ENCODE measurements at places on chromosomes 13 and 19. TPM values are rescaled to one million over a fixed set of nuclear protein-coding genes. Genes with fewer than 3 reads are reported as not detected.

DNA sequence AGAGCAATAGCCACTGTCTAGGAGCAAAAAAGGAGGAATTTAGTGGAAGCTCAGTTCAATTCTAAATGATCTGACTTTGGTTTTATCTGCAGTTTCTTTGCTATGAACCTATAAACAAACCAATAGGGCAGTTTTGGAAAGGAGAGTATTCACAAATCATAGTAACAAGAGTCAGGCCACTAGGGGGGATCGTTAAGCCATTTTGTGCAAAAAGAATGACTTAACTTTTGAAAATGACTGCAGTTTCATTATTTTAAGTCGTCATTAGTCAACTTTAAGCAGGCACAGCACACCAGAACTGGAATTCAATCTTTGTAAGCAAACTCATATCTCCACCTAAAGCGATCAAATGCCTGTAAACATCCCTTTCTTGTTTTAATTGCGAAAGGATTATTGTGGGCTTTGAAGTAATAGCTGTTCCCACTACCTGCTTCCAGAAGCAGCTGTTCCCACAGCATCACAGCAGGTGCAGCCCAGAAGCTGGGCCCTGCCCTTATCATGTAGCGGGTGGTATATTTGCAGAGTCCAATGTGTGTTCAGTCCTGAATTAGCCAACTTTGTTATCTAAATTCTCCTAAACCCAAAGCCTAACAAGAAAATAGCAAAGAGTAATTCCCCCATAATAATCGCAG is 51.5 kb downstream of the SOX21 start:
- DNase-seq = no peak

DNA sequence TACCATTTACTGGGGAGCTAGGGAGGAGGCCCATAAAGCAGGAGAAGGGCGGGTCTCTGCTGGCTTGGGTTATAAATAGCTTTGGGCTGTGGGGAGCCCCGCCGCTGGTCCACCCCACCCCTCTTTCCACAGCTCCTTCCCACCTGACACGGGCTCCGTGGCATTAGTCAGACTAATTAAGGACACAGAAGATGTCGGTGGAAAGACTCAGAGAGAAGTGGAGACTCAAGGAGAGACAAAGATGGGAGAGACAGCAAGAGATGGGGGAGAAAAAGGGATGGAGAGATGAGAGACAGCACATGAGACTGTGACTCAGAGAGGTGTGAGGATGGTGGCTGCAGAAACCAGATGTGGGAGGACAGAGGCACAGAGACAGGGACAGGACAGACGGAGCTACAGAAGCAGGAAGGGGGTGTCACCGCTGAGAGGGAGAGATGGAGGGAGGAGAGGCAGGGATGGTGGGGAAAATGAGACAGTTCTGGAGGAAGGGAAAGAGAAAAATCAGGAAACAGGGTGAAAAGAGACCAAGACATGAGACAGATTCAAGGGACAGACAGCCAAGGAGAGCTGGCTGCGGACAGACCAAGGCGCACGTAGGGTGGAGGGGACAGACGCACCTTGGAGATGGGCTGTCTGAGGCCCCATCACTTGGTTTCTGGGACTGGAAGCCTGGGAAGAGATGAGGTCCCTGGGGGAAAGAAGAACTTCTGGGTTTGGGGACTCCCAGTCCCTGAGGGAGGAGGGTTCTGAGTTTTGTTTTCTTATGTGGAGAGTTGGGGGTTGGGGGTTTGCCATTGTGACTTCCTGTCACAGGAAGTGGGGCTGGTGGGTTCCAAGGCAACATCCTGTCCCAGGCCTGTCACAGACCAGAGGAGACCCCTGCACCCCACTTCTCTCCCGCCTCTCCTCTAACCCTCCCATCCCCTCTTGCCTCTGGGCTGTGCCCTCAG is 4.1 kb downstream of the ARHGEF1 start:
- no peak for DNase-seq

DNA sequence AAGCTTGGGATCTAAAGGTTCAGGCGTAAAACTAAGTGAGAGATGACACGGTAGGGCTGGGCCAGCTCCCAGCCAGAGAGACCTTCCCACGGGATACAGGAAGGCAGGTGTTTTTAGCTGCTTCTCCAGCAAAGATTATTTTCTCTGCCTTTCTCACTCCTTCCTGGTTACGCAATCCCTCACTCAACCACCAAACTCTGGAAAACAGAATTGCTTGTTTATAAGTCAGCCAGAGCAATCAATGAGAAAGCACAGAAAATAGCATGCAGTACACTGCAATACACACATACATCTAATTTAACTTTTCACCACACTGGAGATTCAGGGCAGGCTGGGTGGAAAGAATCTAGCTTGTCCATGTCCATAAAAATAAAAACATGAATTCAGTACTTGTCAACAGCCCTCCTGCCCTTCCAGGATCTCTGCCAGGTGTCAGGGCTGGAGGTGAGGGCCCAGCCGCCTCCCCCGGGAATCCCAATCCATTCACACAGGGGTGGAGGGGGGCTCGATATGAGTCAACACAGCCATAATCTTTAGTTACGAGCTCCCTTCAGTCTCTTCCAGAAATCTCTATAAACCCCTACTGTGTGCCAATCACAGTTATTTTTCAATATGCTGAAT is 12.2 kb downstream of the RHPN2 start:
- no peak for DNase-seq

DNA sequence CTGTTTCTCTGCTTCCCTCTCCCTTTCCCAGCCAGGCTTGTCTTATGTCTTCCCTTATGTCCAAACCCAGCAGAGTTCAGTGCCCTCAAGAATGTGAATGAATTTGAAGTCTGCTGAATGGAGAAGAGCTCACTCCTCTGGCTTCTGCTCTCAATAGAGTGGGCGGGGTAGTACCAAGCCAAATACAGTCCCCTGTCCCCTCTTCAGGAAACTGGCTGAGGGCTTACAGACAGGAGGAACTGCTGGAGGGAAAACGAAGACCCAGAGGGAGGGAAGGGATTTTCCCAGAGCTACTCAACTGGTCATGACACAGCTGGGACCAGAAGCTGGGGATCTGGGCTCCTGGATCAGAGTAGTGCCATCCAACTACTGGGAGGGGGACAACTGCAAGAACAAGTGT is 32.9 kb upstream of the POU2F2 start:
- no peak for DNase-seq

DNA sequence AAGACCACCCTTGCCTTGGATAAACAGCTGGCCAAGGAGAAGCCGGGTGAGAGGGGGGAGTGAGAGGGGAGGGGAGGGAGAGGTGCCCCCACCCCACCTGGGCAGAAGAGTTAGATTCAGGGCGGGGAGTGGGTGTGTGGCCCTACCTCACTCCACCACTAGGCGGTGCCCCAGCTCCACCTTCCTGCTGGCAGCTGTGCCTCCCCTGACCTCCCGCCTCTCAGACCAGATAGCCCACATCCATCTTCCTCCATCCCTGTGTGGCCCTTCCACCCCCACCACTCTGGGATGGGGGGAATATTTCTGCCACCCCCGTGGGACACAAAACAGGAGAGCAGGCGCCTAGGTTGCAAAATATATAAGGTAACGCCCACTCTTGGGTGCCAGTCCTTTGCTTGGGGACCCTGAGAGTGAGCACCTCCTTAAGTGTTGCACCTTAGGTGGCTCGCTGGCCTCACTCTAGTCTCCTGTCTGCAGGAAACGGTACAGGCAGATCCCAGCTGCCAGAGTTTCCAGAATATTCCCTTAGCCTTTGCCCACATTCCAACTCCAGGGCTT is 13.8 kb upstream of the EHD2 start:
- DNase-seq = no peak

FXYD1 gene
- 460 TPM for total RNA-seq

CD22 gene
- 23.8 TPM for total RNA-seq

KCNN4 gene
- total RNA-seq = 3.0 TPM

DNA sequence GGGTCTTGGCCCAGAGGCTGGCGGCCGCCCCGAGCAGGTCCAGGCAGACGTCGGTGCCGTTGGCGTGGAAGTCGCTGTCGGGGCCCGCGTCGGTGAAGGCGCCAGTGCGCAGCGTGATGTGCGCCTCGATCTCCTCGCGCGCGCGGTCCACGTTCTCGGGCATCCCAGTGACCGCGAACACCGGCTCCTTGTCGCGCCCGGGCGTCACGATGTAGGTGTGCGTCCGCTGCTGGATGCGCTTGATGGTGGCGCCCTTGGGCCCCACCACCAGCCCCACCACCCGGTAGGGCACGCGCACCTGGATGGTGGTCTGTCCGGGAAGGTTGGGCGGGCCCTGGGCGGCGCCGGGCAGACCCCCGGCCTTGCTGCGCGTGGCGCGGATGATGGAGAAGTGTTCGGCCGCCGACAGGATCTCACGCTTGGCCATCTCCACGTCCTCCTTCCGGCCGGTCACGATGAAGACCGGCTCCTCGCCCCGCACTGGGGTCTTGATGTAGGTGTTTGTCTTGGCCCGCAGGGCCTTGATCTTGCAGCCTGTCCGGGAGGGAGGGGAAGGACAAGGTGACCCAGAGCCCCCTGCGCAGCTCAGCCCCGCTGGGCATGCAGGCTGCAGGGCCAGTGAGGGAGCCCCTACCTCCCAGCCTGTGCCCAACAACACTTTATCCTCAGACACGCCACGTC is 11.6 kb downstream of the MEX3D start:
- no peak for DNase-seq

- DNase-seq = no peak
These were observed 18.5 kb downstream of the TNFRSF19 start for GRCh38 chr13:23588666-23589065.

- DNase-seq = no peak
These were observed 26.5 kb downstream of the NUMBL start for GRCh38 chr19:40663695-40664692.

- no peak for DNase-seq
These were observed 32.8 kb downstream of the IGFL2 start for GRCh38 chr19:46180701-46181387.

GRCh38 chr19:36577271-36577996 is 4.3 kb upstream of the ZNF529 start:
- no peak for DNase-seq

DNA sequence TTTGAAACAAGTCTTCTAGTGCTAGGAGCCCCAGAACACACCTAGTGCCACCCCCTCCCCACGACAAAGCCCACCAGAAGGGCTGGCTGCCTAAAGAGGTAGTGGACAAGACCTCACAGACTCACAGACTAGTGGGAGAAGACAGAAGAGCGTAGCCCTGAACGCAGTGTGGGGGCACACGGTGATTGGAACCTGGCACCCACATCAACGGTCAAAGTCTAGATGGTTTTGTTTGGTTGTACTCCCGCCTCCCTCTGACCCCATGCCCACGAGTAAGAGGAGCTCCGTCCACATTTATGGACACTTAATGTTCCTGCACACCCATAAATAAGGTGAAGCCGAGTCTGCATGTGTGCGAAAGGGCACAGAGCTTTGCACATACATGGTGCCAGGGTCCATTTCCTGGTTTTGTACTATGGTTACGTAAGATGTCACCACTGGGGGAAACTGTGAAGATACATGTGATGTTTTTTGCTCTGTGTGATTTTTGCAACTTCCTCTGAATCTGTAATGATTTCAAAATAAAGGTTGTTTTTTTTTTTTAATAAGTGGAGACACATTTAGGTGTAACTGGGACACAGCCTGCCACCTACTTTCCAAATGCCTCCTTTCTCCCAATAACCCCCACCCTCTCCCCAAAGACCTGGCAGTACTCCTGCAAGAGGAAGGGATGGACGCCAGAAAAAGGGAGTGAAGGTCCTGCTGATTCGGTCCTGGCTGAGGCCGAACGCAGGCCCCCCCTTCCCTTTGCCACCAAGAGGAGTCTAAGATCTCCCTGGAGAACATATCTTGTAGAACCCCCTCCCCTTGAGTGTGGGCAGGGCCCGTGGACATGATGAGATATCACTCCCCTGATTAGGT is 72.8 kb downstream of the GNG7 start:
- no peak for DNase-seq

Measured in sciatic nerve (tissue), 2 donors.